ENCODE measurements at places on chromosomes 7 and 10.

- peak; percentile 32 for DNase-seq
Observed at GRCh38 chr10:90787393-90788198, 70.2 kb downstream of the HTR7 start.

- peak; percentile 70 for DNase-seq
Observed at GRCh38 chr7:101094791-101095375, 9.6 kb downstream of the TRIM56 start.

DNA sequence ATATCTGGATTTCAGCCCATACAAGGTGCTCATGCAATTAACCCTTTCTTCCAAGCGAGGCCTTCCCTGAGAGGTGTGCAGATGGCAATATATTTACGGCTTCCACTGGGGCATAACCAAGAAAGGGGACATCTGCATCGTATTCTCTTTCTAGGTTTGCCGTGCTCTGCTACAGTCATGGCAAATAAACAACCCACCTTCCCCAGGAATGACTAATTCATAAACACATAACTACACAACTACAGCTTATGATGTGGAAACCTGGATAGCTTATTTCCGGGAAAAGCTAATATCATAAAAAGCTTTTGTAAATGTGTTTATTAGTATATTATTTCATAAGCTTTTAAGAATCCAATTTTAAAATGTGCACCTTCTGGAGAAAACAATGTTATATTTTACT, 120.0 kb downstream of the CAMK1D start:
- no peak for DNase-seq

- no peak for DNase-seq
Observed at GRCh38 chr10:25508112-25508815, 333.5 kb downstream of the GPR158 start.

DNA sequence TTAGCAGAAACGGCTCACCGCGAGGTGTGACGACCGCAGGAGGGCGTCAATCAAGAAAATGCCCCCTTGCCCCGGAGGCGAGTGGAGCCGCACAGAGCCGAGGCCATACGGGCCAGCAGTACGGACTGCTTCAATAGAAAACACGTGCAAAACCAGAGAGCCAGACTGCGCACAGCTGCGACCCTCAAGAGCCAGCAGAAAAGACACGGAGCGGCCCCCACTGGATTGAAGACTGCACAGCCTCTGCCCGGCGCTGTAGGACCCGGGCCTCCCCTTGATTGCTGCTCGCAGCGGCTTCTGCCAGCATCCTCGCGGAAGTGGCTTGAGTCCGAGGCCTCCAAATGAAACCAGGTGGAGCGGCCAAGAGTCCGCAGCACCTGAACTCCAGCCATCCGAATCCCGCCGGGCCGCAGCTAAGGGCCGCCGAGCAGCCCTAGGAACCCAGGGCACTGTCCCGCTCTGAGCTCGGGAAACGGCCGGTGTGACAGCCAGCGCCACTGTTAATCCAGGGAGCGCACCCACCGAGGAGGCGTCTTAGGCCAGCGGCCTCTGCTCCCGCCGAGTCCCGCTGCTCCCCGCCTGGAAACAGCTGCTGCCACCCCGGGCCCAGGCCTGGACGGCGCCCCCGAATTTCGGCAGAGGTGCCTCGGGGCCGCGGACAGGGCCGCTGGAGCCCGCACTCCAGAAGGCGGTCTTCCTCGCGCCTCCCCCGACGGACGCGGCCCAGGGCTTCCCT, 660 bp upstream of the HHEX start:
- peak; percentile 18 for DNase-seq

GRCh38 chr10:120423431-120424197, 33.4 kb upstream of the PLPP4 start:
- DNase-seq: peak; percentile 91

DNA sequence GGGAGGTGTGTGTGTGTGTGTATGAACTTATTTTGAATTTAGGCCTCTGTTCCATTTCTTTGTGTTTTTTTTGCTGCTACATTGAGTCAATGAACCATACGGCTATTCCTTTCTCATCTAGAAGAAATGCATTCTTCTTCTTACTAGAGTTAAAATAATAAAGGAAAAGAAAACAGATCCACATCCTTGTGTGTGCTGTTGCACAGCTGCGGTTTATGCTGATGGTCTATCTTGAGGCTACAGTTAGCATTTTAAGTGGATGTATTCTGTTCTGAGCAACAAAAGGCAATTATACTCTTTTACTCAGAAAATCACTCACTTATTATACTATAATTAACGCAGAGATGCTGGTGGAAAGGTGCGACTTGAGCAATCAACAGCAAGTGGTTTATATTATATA, 615.0 kb upstream of the MBL2 start:
- DNase-seq: no peak

DNA sequence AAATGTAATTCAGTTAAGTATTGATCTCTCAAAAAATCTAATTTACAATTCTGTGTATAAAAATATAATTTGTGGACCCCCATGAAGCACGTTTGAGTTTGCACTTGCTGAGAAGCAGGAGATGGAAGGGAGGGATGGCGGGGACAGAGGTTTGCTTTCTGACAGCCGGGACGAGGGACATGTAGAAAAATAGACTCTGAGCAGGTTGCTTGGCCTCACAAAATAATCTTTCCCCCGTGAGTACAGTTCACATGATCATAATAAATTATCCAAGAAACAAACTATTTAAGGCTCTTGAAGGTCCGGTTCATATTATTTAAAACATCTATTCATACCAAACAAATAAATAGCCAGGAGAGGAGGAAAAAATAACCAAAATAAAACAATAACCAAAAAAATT, 10.0 kb downstream of the SHH start:
- DNase-seq: no peak

- no peak for DNase-seq
Observed at GRCh38 chr7:79781716-79782115, 328.2 kb upstream of the MAGI2 start.

- DNase-seq: no peak
Observed at GRCh38 chr7:112296432-112296831, 89.9 kb downstream of the ZNF277 start.

- DNase-seq: no peak
Observed at GRCh38 chr7:86925221-86925620, 134.2 kb downstream of the ELAPOR2 start.

DNA sequence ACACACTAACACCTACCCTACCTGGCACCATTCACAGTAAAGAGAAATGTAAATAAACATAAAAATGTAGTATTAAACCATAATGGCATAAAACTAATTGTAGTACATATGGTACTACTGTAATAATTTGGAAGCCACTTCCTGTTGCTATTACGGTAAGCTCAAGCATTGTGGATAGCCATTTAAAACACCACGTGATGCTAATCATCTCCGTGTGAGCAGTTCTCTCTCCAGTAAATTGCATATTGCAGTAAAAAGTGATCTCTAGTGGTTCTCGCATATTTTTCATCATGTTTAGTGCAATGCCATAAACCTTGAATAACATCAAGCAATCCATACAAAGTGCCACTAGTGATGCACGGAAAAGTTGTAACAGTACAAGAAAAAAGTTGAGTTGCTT, 75.4 kb downstream of the CFTR start:
- no peak for DNase-seq

DNA sequence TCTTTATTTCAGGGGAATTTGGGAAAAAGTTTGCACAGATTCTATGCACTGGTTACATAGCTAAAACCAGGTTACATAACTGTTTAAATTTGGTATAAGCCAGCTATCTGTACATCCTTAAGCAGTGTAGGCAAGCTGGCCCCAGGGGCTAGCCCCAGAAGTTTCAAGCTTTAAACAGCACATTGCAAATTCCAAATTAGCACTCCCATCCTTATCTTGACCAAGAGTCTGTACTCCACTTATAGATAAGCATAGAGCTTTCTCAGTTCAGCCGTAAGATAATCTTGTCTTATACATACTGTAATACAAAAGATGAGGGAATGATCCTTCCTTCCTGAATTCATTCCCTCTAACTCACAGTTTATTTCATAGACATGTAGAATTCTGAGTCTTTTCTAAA, 109.3 kb downstream of the SPAG6 start:
- no peak for DNase-seq

DNA sequence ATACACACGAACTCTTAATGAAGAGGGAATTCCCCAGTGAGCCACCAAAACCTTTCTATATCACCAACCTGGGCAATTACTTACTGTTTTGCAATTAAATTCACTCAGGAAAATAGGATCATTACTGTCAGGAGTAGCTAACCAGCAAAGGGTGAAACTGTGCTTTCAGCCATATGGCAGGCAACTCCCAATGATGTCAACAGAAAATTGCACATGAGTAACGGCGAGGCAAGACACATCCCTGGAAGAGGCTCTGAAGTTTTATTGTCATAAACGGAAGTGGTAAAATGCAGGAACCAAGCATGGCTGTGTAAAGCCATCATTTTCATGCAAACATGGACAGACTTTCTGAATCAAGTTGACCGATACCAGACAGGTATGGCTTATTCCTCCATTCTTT, 548.9 kb upstream of the AUTS2 start:
- peak; percentile 51 for DNase-seq

DNA sequence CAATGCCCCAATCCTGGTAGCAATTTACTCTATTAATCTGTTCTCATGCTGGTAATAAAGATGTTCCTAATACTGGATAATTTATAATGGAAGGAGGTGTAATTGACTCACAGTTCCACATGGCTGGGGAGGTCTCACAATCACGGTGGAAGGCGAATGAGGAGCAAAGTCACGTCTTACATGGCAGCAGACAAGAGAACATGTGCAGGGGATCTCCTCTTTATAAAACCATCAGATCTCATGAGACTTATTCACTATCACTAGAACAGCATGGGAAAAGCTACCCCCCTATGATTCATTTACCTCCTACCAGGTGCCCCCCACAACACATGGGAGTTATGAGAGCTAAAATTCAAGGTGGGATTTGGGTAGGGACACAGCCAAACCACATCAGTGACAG, 872.2 kb downstream of the ANKRD7 start:
- DNase-seq: no peak

DNA sequence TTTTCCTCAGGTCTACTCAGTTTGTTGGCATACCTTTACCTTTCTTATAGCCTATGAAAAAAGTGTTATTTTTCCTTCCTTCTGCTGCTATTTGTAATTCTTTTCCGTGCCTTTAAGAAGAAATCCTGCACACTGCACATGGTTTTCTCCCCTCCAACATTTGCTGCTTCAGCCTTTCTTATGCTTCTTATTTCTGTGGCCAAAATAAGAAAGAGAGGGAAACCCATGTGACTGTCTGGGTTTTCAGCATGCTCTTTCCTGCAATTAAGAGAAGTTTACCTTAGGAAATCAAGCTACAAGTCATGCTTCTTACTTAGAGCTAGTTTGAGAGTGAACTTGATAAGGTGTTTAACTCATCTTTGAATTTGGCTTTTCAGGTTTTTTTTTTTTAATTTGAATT, 11.0 kb downstream of the TBC1D12 start:
- DNase-seq: no peak

DNA sequence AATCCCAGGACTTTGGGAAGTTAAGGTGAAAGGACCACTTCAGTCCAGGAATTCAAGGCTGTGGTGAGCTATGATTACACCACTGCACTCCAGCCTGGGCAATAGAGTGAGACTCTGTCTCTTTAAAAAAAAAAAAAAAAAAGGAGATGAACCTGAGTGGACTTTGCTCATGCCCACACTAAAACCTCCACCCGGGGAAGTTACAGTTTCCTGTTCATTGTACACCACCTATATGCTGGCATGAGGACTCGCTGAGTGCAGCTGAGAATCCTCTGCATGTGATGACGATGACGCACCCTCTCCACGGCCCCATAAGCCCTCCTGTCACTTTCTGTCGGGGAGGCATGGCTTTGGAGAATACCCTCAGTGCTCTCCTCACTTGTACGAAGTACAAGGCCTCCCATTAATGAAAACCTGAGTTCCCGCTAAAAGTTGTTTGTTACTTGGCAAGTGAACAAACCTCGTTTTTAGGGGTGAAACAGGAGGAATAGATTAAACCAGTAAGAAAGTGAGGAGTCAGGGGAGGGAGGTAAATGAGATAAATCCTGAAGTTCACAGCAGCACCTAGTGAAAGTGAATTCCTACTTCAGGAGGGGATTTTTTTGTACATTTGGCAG, 15.9 kb downstream of the TMEM176B start:
- DNase-seq: no peak

DNA sequence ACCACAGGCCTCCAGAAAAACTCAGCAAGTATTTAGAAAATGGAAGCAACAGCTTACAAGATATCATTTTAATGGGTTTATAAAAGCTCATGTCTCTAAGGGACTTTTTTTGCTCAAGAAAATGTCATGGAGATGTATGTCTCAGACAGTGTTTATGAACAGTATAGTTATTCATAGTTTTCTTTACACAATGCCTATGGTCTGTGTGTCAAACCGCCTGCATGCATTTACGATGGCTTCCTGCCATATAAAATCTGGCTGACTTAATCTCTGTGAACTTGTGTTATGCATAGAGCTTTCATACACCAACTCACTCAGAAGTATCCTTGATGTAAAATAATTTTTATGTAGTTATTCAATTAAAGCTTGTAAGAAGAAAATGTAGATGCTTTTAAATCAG, 1314.2 kb upstream of the LRRTM3 start:
- peak; percentile 89 for DNase-seq

- DNase-seq: no peak
Observed at GRCh38 chr7:36422072-36422471, 32.4 kb downstream of the ANLN start.

- DNase-seq: no peak
Observed at GRCh38 chr10:59212301-59212798, 35.9 kb downstream of the PHYHIPL start.

- DNase-seq: no peak
Observed at GRCh38 chr7:128017862-128018845, 13.1 kb downstream of the LRRC4 start.

DNA sequence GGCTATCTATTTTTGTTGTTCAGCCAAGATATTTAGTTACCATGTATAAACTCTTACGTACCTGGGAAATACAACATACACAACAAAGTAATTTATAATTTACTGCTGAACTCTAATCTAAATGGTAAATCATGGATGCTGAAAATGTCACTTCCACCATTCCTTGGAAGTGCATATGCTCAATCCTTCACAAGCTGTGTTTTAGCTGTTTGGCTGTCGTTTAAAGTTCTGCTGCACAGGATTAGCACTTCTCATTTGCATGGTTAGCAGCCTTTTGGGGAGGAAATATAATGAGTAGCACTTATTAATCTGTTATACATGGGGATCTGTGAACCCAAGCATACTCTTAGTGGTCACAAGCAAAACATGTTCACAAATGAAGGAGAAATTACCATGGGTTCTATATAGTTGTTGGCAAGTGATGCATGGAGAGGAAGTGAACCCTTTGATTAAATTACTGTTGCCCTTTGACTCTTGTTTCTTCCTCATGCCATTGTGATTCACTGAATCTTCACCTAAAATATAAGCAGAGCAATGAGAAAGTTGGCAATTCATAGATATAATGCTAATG, 18.5 kb downstream of the PIK3CG start:
- no peak for DNase-seq

DNA sequence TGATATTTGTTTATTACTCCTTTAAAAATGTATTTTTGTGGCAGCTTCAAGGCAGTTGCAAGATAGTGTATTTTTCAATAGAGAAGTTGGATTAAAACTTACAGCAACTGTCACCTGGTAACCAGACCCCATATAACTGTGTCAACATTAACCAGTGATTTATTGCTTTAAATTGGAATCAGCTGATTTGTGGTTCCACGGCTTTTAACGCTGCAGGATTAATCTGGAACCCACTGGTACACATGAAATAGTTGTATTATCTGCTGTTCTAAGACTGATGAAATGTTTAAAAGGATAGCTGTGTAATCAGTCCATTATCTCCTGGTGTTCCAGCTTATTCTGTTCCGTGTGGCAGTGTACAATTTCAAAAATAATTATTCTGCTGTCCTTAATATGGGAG, 180.2 kb downstream of the CELF2 start:
- DNase-seq: peak; percentile 40

- no peak for DNase-seq
Observed at GRCh38 chr10:96168546-96168945, 38.4 kb downstream of the ZNF518A start.
